ENCODE measurements at places on chromosomes 5 and 9.

GRCh38 chr5:73450672-73451223, 2.2 kb upstream of the FOXD1 start:
- DNase-seq = peak; percentile 8

GRCh38 chr9:77705636-77706035, 57.5 kb upstream of the GNA14 start:
- no peak for DNase-seq

- DNase-seq = no peak
Measured at GRCh38 chr5:39176759-39177630, 42.4 kb downstream of the FYB1 start.

GRCh38 chr5:112208699-112209615, 210.1 kb downstream of the EPB41L4A start:
- DNase-seq = no peak

DNA sequence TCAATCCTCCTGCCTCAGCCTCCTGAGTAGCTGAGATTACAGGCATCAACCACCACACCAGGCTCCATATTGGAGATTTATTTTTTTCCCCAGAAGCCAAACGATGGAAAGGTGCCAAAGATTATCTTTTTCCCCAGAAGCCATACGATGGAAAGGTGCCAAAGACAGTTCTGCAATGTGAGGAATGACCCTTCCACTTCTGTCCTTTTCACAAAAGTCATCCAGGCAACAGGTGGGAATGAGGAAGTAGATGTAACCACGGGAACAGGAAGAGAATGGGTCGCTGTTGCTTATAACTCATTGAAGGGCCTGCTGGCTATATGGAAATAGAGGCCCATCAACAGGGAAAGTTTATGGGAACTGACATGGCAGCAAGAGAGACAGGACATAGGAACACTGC, 233.7 kb upstream of the MSX2 start:
- no peak for DNase-seq

DNA sequence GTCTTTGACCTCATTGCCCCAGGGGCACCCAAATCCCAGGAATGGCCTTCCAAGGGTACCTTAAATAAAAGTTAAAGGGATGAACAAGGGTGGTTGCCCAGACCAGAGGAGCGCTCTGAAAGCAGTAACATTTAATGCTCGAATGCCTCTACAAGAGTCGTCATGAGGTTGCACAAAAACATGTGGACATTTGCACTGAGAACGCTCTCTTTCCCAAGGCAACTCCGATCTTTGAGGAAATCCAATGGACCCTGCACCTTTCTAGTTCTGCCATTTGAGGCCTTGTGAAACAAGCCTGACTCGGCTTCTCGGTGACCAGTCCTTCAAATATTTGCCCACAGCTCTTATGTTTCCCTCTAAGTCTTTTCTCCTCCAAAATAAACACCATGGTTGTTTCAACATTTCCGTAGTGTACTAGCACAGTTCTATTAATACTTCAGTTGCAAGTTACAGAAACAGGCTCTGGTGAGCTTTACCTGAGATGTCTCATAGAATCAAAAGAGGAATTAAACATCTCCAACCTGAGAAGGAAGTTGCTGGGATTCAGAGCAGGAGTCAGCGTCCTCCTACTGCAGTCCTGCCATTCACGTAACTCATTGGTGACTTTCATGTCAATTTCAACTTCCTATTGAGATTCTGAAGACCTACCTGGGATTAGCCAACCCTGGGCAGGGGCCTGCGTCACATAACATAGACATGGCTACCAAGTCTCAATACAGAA, 168.8 kb upstream of the RAI14 start:
- DNase-seq = no peak

DNA sequence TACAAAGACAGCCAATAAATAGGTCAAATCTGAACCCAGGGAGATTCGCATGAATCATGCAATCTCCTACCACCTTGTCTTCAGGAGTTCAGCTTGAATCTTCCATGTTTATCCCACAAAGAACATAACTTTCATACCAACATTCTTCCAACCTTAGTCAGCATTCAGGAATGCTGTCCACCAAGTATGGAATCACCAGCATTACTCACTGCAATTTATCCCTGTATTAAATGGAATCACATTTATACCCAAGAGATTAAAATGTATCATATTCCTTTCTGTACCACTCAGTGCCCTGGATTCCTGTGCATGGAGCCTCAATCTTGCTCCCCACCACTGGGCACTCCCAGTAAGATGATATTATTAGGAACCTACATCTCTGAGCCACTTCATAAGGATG, 162.6 kb downstream of the GLIS3 start:
- DNase-seq = peak; percentile 76

DNA sequence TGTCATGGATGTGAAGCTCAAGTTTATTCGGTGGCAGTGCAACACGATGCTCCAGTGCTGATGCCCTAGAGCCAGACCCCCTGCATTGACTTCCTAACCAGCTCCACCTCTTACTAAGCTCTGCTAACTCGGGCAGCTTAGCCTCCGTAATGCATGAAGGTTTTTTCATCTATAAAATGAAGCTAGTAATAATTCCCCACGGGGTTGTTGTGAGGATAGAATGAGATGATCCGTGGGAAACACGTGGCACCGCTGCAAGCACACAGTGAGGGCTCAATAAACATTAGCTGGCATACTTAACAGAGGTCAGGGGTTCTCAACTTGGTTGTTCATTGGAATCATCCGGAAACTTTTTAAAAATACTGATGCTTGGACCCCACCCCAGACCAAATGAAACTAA, 6.8 kb downstream of the ENC1 start:
- no peak for DNase-seq

DNA sequence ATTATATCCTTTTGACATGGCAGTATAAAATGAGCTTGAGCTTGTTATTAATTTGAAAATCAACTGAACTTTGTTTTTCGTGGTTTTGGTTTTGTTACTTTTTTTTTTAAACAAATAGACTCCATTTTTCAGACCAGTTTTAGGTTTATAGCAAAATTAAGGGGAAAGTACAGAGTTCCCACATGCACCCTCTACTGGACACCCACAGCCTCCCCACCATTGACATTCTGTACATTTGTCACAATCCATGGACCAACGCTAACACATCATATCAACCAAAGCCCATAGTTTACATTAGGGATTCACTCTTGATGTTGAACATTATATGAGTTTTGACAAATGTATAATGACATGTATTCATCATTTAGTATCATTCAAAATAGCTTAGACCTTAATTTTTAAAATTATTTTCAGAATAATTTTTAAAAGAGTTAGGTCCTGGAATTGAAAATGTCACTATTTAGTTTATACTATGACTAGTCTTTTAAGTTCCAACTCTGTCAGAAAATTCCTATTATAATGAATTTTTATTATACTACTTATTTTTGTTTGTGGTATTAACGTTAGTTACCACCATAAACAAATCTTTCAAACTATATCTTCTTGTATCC, 35.3 kb upstream of the JMY start:
- DNase-seq = no peak

GRCh38 chr5:72510610-72511181, 3.5 kb upstream of the ZNF366 start:
- DNase-seq = no peak

GRCh38 chr5:166781737-166782136, 1509.7 kb upstream of the WWC1 start:
- DNase-seq = no peak

DNA sequence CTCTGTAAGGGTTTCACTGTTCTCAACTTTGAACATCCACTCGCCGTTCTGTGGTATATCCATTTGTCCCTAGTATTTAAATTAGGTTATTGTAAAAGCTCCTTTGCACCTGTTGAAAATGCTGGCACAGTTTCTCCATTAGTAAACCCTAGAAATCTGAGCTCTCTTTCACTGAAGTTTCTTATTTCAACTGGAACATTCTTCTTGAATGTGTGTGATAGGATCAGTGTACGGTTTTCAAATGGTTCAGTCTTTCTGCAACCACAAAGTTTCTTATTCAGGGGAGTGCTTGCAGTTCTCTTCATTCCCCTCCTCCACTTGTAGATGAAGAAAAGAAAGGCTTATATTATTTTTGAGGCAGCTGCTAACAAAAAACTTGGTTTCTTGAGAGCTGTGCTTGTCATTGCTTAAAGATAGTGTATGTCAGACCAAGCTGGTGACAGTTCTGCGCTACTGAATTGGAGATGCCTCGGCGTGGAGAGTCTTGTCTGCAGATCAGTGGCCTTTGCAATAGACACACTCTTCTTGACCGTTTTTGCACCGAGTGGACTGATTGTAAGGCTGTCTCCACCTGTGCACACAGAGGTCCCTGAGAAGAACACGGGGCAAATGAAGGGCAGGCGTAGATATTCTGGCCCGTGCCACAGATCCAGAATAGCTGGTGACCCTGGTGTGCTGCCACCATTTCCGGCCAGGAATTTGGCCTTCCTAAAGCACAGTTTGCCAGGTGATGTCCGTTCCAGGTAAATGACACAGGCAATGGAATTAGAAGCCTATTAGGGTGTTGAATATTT, 102.2 kb downstream of the TRIO start:
- no peak for DNase-seq

DNA sequence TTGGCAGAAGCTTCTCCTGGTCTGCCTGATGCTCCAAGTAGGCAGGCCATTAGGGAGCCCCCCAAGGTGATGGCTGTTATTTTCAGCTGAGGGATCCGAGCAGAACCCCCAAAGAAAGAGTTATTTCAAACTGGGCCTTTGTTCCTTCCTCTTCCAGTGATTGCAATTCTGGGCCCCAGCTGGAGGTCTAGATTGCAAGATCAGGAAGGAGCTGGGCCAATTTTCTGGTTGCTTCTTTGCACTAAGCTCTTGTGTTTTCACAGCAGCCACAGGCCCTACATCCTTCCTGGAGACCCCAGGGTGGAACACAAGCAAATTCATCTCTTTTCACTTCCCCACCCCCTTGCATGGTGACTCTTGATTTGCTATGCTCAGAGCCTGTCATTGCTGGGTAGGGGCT, 215.0 kb downstream of the SEMA6A start:
- no peak for DNase-seq

- DNase-seq = no peak
Measured at GRCh38 chr5:7980881-7981280, 111.9 kb downstream of the MTRR start.

GRCh38 chr5:59464969-59465368, 428.6 kb downstream of the PDE4D start:
- no peak for DNase-seq

DNA sequence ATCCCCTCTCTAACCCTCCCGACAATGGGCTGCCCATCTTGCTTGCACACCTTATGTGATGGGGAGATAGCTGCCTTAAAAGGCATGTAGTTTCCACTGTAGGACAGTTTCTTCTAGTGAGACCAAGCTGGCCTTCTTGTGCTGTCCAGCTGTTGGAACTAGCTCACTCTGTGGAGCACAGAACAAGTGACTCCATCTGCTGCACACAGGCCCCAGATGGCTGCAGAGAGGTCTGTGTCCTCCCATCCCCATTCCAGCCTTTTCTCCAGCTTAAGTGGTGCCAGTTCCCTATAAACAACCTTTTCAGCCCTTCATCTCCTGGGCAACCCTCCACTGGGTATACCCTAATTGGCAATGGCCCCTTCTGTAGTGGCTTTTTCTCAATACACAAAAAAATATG, 18.7 kb upstream of the PSD2 start:
- DNase-seq = no peak

DNA sequence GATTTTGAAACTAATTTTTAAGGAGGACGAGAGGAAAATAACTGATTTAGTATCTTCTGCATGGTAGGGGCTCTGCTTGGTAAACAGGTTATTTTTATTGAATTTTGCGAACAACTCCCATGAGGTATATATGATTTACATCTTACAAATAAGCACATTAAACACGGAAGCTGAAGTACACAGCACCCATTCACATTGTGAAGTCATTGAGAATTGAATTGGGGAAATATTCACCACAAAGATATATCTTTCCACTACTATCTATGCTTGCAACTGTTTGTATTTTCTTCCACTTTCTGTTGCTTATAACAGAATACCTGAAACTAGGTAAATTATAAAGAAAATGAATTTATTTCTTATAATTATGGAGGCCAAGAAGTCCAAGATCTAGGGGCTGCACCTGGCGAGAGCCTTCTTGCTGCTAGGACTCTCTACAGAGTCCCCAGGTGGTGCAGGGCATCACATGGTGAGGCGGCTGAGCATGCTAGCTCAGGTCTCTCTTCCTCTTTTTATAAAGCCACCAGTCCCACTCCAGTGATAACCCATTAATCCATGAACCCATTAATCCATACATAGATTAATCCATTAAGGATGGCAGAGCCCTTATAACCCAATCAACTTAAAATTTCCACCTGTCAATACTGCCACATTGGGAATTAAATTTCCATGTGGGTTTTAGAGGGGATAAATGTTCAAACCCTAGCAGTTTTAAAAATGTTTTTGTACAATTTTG, 79.0 kb upstream of the ZNF608 start:
- no peak for DNase-seq

- DNase-seq = no peak
Measured at GRCh38 chr9:123201083-123201482, 67.3 kb downstream of the STRBP start.

GRCh38 chr5:107398703-107399102, 272.0 kb downstream of the EFNA5 start:
- DNase-seq = no peak

DNA sequence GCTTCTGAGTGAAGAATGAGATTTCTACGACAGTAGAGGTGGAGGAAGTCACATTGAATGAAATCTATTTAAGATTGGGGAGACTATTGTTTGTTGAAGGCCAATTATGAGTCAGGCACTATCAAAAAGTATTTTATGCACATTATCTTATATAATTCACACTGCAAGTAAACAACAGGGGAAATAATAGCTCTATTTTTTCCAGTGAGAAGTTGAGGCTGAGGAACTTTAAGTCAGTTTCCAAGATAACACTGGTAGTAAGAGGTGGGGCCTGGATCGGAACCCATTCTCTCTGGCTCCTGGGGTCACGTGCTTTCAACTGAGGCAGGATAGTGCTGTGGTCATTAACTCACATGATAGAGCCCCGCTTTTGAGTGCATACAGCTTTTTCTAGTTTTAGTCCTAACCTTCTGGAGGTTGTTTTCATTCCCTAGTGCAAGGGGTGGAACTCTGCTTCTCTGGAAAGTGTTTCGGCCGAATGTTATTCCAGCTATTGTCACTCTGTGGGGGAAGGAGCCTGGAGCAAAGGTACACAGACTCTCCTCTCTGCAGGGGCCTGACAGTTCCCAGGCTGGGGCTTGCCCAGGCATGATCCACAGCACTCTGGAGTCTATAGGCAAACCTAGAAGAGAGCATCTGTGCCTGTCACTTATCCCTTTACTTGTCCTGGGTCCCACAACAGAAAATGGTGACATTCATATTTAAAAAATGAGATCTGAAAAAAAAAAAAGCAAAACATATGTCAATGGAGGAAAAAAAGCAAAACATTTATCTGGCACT, 352.4 kb upstream of the ACTBL2 start:
- no peak for DNase-seq

GRCh38 chr5:135547590-135548254, 12.0 kb upstream of the NEUROG1 start:
- peak; percentile 42 for DNase-seq
